Testis (tissue), 5 donors: ENCODE measurements at places on chromosomes 2 and 18. TPM values are rescaled to one million over a fixed set of nuclear protein-coding genes. Genes with fewer than 3 reads are reported as not detected.

Gene GYPC
- 15.5 TPM for total RNA-seq

Gene CCDC68
- total RNA-seq: 35.7 TPM

Gene CFAP65
- total RNA-seq: 23.7 TPM

Gene MC4R
- not detected for total RNA-seq

Gene RMDN2
- 22.8 TPM for total RNA-seq

Gene ANKAR
- total RNA-seq: 20.3 TPM

Gene MROH2A
- total RNA-seq: 10.7 TPM

Gene CNDP1
- total RNA-seq: 0.31 TPM

Gene EGR4
- total RNA-seq: 14.9 TPM

Gene CYBRD1
- 53.5 TPM for total RNA-seq

Gene ALK
- 3.8 TPM for total RNA-seq

Gene LIMS2
- 19.3 TPM for total RNA-seq

Gene AFF3
- 34.4 TPM for total RNA-seq

Gene NAT8
- not detected for total RNA-seq

Gene IL18RAP
- total RNA-seq: 0.16 TPM

Gene OR6B2
- not detected for total RNA-seq

Gene CFAP221
- 62.4 TPM for total RNA-seq
